PC-9 (cell line): ENCODE measurements at places on chromosomes 5 and 9. TPM values are rescaled to one million over a fixed set of nuclear protein-coding genes. Genes with fewer than 3 reads are reported as not detected.

DNA sequence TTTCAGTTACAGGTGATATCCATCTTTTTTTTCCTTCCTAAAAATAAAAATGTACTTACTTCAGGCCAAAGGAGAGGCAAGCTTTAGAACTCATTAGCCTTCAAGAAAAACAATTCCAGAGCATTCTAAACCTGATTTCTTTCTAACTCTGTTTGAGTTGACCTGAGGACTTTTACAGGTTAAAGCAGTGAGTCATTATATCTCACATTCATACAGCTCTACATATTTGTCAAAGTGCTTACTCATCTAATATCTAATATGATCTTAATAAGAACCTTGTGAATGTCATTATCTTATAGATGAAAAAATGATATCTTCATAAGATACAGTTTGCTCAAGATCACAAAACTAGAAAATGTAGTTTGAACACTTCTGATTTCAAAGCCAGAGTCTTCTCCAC is 149.2 kb upstream of the CDKN2B start:
- no peak for DNase-seq

- DNase-seq = no peak
These were observed 161.6 kb upstream of the FBXL17 start for GRCh38 chr5:108543486-108543885.

GRCh38 chr5:119613937-119614336 is 15.4 kb upstream of the FAM170A start:
- no peak for DNase-seq

GRCh38 chr5:116084871-116085715 is at the start of gene COMMD10:
Gene COMMD10 (plus strand): TSS chr5:116085025.
- peak; percentile 61 for DNase-seq

DNA sequence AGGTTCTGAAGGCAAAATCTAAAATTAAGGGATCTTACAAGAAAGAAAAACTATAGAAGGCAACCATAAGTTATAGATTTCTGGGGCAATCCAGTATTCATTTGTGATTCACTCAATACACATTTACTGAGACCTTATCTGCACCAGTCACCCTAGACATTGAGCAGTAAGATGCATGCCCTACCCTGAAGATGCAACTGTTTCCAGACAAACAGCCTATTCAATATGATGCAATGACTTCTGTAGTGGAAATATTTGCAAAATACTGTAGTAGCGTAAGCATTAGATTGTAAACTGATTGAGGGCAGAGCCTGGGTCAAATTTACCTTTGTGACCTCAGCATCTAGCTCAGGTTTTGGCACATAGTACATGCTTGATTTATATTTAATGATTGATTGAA is 256.2 kb upstream of the ACTBL2 start:
- DNase-seq = no peak

DNA sequence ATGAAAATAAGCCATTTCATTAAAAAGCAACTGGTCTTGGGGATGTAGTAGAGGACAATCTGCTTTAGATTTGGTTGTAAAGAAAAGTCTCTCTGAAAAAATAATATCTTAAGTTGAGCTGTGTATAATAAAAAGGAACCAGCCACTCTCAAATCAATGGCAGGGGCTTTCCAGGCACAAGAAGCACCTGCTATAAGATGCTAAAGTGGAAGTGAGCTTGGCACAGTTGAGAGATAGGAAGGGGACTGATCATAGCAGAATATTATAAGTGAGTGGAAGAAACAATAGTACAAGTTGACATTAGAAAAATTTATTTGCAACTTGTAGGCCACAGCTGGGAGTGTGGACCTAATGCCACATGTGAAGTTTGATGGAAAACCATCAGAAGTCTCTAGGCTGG is 28.1 kb upstream of the SPINK5 start:
- no peak for DNase-seq

GRCh38 chr5:66239034-66239433 is 94.9 kb downstream of the SREK1 start:
- no peak for DNase-seq

DNA sequence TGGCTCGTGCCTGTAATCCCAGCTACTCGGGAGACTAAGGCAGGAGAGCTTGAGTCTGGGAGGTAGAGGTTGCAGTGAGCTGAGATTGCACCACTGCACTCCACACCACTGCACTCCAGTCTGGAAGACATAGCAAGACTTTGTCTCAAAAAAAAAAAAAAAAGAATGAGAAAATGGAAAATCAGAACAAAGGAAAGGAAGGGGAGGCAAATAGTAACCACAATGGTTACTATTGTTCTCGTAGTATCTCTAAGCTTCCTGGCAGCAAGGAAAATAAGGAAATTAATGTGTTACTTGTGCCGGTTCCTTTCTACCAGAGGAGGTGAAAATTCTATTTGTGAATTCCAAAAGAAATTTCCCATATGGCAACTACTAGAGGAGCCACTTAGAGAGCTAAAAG is 48.5 kb upstream of the BNC2 start:
- DNase-seq = no peak

DNA sequence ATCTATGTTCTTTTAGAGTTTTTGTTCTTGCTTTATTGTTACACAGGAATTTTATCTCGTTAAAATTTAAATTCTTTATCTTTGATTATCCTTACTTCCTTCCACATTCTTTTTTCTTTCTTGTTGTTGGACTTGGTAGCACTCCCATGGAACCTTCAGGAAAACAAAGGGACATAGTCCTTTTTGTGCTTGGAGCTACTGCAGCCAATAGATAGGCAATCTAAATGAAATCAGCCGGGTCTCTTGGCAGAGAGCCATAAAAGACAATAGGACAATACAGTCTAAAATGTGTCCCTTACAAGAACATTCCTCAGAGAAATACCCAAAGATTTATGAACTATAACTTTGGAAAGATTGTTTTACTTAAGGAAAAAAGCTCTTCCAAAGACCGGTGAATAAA is 548.1 kb upstream of the C9orf72 start:
- DNase-seq = no peak

DNA sequence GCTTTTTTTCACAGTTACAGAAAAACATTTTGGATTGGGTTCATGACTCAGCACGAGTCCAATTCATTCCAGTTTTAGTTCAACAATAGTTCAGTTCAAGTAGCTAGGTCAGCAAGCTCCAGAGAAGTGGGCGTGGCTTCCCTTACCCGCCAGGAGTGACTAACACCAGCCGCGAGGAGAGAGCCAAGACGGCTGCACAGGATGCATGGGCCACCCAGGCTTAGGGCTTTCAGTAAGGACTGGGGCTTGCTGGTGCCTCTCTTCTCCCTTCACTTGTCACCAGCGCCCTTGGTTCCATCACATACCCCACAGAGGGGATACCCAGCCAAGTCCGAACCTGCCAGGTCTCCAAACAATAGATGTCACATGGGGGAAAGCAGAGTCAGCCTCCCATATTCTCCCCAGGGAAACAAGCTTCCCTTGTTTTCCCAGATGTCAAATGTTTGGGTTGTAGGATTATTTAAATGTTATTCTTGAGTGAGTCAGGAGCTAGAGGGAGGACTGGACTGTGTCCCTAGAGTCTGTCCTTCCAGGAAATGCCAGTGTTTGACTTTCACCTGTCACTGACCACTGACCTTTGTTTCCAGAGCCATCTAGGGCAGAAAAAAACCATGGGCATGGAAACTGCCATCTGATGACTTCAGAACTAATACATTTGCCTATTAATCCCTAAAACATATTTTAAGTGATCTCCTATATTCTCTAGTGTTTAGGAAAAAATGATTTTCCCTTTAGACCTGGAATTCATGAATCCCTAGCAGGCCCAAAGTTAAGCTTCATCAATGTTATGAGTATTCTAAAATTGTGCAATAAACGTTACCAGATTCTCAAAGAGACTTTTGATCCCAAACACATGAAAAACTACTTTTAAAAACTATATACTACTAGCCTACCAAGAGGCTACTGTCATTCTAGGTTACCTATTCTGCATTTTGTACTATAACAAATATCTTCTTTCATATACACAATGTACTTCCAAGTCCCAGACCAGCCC is 51.9 kb downstream of the NIPAL4 start:
- DNase-seq = peak; percentile 87

DNA sequence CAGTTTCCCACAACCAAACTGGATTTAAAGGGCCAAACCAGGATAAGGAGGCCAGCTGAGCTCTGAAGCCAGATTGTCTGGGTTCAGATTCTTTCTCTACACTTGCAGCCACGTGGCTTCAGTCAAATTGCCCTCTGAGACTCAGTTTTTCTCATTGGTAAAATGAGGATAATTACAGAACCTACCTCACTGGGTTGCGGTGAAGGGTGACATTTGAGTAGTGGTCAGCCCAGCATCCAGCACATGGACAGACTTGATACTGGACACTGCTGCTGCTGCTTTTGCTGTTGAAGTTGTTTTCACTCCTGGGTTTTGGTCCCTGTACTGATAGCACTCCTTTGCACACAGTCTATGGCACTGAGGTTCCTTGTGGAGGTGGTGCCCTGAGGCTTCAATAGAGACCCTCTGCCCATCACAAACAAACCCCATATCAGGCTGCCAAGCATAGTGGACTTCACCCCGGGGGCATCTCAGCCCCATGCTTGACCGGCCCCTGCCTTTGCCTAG is 25.7 kb upstream of the CDKN2AIPNL start:
- DNase-seq = no peak

DNA sequence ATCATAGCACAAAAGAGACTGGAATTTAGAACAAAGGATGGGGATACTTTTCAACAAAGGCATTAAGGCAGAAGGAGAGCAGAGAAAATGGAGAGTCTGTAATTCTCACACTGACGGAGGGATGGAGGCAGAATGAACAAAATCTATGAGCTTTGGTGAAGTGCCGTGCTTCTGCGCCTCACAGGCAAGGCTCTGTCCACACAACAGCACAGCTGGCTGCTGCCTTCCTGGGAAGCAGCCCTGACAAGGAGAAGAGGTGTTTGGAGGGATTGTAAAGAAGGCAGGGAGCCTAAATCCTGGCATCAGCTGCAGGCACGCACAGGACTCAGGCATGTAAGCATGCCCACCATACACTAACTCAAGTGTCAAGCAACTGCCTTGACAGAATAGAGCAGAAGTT is 485.2 kb upstream of the KIF2A start:
- no peak for DNase-seq

- peak; percentile 37 for DNase-seq
These were observed 1.6 kb upstream of the ASPN start for GRCh38 chr9:92483627-92484545.

DNA sequence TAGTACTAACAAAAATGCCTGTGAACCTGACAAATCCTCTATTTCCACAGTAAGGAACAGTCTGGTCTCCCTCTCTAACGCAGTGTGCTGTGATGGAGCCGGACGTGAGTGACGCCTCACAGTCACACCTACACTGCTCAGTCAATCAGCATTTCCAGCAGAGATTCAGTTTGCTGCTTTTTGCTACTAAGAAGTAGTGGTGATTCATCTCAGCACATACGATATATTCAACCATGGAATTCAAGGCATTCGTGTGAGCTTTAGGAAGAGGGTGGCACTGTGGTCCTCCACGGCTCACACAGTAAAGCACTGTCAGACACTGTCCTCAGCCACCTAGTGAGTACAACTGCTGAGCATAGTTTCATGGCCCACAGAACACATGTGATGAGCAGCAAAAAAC is 70.9 kb downstream of the SETX start:
- DNase-seq = no peak

TSTD2 gene
- 17.0 and 19.3 TPM in 2 replicates for total RNA-seq

ANKRD55 gene
- total RNA-seq = not detected in 2 replicates

CYSRT1 gene
- 9.0 and 15.2 TPM in 2 replicates for total RNA-seq

NUP155 gene
- total RNA-seq = 62.7 and 92.3 TPM in 2 replicates

TEK gene
- total RNA-seq = not detected in 2 replicates

LRRC19 gene
- not detected in 2 replicates for total RNA-seq
